ENCODE measurements at places on chromosomes 12 and 14.

DNA sequence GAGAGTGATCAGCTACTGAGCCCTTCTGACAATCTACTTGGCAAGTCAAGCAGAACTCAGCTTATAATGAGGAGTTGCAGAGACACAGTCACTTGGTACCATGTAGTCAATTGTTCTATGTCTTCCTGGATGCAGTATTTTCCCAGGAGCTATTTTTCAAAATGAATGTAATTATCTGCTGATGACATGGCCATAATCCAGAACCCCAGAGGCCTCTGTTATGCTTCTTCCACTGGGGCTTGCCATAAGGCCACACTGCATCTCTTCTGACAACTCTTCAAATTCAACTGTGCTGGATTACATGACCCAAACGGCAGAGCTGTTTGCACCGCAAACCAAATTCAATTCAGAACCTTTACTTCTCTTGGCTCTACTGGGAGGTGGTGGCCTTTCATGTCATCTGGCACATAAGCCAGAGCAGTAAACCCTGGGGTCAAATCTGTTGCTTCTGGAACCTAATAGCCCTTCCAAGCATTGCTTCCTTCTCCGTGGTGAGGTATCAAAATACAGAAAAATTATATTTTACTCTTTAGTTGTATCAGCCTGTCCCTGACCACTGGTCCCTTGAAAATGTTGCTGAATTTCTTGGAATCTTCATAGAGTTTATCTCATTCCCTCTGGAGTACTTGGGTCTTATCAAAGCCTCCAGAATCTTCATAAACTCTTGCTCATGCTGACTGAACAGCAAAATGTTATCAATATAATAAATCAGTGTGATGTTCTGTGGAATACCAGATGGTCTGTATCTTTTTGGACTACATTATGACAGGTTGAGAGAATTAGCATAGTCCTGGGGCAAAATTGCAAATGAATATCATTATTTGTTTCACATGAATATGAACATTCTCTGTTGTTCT is 79.4 kb upstream of the DCN start:
- no peak for DNase-seq

DNA sequence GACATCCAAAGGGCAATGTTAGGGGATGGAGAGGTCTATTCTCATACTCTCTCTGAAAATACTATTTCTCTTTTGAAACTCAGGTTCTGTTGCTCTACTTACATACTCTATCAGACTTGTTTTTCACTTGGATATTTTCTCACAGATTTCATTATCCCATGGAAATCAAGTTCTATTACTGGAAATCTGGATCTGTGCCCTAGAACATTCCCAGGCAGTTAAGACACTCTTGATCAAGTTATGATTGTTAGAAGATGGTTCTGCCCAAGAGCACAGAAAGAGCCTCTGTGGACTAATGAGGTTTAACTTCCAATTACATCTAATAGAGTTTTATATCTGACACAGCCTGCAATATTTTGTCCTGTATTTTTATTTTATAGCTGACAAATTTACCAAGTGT is 591.0 kb upstream of the ATP2B1 start:
- no peak for DNase-seq

- DNase-seq, result no peak
Measured at GRCh38 chr14:96793547-96793946, 3.6 kb upstream of the VRK1 start.

GRCh38 chr12:2324387-2324786 is 271.6 kb downstream of the CACNA1C start:
- no peak for DNase-seq

DNA sequence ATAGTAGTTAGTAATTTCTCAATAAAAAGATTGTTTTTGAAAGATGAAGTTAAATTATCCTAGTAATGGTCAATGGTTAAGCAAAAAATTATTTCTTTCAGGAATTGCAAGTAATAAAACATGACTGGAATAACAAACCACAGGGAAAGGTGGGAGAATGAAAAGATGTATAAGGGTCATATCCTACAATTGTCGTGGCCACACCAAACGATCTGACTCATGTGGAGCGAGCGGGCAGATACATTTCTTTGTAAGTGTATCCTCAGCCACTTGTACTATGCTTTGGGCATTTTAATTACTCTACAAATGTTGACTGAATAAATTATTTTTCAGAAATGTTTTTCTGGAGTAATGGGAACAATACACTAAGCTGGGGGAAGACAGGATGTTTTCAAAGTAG is 45.5 kb downstream of the ACSM4 start:
- DNase-seq, result no peak

- no peak for DNase-seq
Measured at GRCh38 chr12:24845615-24846014, 103.3 kb downstream of the BCAT1 start.

DNA sequence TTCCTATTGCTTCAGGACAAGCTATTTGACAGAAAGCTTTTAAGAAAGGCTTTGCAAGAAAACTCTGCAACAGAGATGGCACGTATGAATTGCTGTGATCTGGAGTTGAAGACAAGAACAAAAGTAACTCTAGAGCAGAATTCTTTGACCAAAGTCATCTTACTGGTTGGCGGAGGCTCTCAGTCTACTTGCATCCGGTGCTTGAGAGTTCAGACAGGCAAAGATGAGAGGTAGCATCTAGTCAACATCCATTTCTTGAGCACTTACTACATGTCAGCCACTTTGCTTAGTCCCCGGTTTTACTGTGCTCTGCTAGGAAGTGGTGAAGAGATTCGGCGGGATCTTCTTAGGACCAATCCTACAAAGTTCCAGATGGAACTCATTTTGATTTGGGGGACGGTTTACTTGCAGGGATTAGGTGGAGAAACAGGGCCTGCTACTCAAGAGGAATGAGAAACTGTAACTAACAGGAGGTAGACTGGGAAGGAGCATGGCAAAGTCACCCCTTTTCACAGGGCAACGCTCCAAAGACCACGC is 404 bp upstream of the CCDC91 start:
- peak; percentile 2 for DNase-seq

DNA sequence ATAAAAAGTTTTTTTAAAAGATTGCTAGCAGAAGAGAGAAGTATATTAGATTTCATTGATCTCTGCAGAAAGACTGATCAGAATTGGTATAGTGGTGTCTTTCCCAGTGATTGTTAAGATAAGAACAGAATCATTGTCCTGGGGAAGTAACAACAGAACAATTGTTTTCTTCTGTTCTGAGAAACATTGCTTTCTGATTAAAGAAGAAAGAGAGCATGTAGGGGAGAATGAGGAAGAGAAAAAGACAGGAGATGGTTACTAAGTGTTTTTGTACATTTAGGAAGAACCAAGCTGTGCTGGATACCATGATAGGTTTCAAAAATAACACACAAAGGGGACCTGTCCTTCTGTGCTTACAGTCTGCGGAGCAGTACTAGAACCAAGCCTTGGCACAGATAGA is 5.0 kb downstream of the USP30 start:
- DNase-seq, result no peak

DNA sequence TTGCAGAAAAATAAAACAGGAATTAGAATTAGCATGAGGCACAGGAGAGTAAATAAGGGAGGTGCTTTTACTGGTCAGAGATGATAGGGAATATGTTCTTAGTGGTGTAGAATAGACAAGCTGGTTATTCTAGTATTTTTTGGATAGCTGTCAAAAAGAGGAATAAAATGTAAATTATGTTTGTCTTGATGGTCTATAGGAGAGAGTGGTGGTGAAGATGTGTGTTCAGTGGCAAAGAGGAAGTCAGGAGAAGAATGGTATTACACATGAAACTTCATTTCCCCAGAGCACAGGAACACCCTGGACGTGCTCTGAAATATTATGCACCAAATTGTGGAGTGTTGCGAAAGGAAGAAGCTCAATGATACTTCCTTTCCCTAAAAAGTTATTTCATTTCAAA is 27.8 kb downstream of the MUCL1 start:
- DNase-seq, result peak; percentile 45

DNA sequence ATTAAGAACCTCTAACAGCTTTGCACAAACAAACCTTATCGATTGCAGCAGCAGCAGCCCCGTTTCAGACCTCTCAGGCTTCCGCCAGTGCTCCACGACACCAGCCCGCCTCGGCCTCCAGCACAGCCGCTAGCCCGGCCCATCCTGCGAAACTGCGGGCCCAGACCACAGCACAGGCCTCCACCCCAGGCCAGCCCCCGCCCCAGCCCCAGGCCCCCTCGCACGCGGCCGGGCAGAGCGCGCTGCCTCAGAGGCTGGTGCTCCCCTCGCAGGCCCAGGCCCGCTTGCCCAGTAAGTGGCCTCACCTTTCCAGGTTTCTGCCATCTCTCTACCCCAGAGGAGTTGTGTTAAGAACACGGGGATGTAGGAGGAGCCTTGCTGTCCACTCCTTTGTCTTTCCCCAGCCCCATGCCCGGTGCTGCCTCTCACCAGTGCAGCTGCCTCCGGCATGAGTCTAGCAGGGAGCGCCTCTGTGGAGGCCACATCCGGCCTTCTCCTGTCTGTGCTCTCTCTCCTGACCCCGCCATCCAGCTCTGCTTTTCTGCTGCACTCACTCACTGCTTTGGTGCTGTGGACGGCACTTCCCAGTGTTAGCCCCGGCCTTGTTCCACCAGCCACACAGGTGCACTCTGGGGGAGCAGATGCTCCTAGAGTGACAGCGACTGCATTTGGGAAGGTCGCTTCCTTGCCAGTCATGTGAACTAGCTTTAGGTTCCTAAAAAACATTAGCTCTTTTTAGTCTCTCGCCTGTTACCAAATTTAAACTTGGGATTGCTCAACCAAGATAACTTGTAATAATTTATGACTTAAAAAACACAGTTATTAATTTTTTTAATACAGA is 71.5 kb downstream of the EP400 start:
- no peak for DNase-seq

GRCh38 chr12:119940897-119941296 is 48.1 kb upstream of the BICDL1 start:
- DNase-seq, result no peak

- DNase-seq, result peak; percentile 32
Measured at GRCh38 chr12:2306012-2306411, 253.2 kb downstream of the CACNA1C start.

GRCh38 chr12:131916306-131917138 is 12.6 kb upstream of the PUS1 start:
- no peak for DNase-seq

DNA sequence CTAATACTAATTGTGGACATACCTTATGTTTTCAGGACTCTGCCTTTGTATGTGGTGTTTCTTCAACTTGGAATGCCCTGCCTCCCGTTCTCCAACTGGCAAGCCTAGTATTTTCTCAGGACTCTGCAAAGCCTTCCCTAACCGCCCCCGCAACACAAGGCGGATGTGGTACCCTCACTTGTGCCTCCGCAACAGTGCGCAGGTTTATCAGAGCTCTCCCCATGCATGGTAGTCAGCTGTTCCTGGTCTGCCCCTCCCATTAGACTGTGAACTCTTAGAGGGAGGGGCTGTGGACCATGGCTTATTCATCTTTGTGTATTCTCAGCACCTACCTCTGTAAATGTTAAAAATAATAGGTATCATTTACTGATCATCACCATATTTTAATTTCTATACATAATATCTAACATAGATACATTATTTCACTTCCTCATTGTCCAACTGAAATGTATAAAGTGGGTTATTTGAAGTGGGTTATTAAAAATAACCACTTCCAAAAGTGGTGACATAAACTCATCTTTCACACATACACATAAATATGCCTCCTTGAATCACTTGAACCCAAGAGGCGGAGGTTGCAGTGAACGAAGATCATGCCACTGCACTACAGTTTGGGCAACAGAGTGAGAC is 9.0 kb downstream of the LPAR5 start:
- no peak for DNase-seq

GRCh38 chr12:47413806-47414205 is 292.0 kb downstream of the RPAP3 start:
- no peak for DNase-seq

DNA sequence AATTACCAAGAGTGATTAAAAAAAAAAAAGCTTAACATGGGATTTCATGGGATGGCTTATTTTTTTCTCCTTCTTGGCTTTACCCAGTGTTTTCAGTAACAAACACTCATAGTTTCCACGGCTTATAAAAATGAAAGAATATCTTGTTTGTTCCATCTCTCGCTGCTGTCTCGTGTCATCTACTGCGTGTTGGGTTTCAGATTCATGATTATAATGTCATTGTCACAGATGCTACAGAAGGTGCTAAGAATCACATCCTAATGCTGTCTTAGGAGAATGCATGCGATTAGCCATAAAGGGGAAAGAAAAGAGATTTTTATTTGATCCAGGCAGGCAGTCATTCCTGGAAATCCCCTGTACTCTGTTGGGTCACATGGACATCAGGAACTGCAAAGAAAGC is 1267.6 kb upstream of the TMEM132C start:
- no peak for DNase-seq

GRCh38 chr14:79093531-79093930 is 923.4 kb downstream of the NRXN3 start:
- no peak for DNase-seq

DNA sequence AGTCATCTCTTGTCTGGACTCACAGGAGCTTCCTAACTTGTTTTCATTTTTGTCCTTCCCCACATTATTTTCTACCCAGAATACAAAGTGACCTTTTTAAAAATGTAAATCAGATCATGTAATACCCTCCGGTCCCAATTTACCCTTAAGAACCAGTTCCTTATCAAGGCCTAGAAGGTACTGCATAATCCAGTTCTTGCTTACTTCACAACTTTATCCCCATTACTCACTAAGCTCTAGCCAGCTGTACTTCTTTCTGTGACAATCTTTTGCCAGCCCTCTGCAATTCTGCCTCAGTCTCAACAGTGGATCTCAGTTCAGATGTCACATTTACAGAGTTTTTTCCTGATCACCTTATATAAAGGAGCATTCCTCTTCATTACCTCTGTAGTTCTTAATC is 11.6 kb downstream of the RAP1B start:
- DNase-seq, result no peak

- DNase-seq, result peak; percentile 46
Measured at GRCh38 chr12:56288705-56289387, 11.3 kb downstream of the CS start.

DNA sequence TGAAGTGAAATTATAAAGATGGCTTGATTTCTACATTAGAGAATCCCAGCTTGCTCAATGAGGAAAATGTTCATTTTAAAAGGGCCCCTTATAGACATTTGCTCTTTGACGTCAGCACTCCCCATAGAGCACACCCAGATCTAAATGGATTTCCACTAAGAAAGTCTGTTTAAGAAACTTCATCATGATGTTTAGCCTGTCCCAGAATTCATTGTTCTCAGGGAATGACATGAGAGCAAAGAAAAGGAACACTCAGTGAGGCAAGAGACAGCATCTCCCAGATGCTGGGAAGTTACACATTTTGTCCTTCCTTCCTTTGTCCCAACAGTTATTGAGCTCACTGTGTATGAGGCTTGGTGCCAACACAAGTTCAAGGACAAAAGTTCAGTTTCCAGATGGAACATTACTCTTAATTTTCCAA is 4.9 kb downstream of the PHLDA1 start:
- no peak for DNase-seq

- DNase-seq, result no peak
Measured at GRCh38 chr12:5247144-5247543, 184.8 kb upstream of the NTF3 start.

- DNase-seq, result no peak
Measured at GRCh38 chr14:29913566-29913965, 14.1 kb downstream of the PRKD1 start.

Data from HL-60 (cell line).